ENCODE measurements at places on chromosomes 7 and 10.

GRCh38 chr10:116826803-116827202 lies 22.5 kb upstream of the ENO4 start:
- DNase-seq = no peak

DNA sequence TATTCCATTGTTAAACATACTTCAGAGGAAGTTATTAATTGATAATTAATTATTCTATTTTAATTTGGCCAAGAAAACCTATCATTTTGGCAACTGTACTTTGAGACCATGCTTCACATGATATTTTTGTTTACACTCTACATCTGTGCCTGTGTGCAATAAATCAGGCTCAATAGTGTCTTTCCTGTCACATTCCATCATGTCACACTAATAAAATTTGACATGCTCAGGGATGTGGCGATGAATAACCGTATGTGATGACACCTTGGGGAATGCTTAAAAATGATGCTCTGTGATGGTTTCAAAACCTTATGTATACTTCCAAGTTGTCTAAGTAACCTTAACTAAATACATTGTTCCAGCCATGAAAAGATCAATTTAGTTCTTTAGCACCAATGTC lies 364.6 kb upstream of the TEX47 start:
- no peak for DNase-seq

DNA sequence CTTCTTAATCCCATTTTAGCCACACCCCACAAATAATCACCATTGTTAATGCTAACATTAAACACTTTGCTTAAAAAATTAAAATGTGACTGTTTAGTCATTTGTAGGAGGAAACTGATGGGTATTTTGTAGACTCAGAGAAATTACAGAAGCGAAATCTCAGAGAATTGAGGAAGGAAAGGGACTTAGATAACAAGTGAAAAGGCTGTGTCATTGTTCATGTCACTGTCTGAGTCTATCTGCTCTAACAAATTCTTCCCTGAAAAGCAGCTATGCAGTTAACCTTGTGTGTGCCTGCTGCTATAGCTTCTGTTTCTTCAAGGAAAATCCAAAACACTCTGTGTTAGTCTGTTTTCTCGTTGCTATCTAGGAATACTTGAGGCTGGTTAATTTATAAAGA lies 40.9 kb upstream of the PLXDC2 start:
- DNase-seq = peak; percentile 80

DNA sequence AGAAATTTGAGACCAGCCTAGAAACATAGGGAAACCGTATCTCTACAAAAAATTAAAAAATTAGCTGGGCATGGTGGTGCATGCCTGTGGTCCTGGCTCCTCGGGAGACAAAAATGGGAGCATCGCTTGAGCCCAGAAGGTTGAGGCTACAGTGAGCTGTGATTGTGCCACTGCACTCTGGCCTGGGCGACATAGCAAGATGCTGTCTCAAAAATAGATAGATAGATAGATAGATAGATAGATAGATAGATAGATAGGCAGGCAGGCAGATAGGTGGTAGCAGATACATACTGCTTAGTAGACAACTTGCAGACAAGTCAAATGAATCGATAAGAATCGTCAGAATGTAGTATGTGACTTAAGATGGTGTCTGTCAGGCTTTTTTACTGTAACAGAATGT lies 106.9 kb downstream of the SND1 start:
- DNase-seq = no peak

- DNase-seq = no peak
Observed at GRCh38 chr10:105188737-105189462, 547.8 kb downstream of the SORCS3 start.

GRCh38 chr7:79982141-79982770 lies 152.4 kb upstream of the GNAI1 start:
- no peak for DNase-seq

DNA sequence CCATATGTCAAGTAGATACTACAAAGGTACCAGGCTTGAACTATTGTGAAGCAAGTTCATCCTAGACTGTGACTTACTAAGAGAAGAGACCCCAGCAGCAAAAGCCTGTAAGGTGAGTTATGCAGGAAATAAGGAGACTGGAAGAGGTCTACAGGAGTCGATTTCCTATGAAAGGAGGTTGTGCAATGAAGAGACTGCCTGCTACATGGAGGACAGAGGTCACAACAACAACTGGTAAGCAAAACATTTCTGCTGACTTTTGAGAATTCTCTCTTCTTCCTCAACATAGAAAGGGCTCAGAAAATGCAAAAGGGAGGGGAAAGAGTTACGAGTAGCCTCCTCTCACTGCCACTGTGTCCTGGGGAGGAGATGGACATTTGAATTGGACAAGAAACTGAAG lies 42.4 kb downstream of the PDK4 start:
- DNase-seq = no peak

- no peak for DNase-seq
Observed at GRCh38 chr7:69738396-69738951, 140.2 kb downstream of the AUTS2 start.

- no peak for DNase-seq
Observed at GRCh38 chr10:42888504-42889095, 106.0 kb downstream of the BMS1 start.

DNA sequence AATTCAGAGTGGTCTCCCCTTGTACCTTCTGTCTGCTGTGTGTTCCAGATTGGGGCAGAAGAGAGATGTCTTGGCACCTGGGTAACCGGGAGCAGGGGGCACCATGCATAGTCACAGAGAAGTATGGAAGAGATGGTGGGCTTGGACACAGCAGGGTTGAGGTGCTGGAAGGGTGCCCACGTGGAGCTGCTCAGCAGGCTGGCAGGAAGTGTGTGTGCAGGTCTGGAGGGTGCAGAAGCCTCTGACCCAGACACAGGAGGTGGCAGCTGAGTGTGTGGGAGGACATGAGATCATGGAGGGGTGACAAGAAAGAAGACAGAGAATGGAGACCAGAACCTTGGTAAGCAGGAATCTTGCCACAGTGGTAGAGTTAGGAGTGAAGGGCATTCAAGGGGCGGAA lies 42.3 kb upstream of the DUSP5 start:
- DNase-seq = peak; percentile 52

GRCh38 chr10:68506411-68506810 lies 20.9 kb downstream of the SLC25A16 start:
- DNase-seq = no peak

DNA sequence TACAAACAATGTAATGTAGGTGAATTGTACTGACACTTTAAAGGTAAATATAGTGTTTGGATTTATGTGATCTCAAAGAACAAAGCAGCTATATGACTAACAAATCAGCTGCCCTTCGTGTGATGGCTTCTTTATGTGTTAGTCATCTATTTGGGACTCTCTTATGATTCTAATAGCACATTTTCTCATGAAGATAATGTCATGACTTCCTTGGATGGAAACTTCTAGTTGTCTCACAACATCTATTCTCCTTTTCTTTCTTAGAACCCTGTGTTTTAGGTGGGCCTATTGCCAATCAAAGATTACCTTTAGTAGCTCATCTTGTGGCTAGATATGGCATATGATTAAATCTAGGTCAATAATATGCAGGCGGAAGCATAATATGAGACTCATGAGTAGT lies 45.0 kb downstream of the TMEM106B start:
- no peak for DNase-seq

- peak; percentile 60 for DNase-seq
Observed at GRCh38 chr7:123871998-123872867, 27.3 kb downstream of the HYAL4 start.

DNA sequence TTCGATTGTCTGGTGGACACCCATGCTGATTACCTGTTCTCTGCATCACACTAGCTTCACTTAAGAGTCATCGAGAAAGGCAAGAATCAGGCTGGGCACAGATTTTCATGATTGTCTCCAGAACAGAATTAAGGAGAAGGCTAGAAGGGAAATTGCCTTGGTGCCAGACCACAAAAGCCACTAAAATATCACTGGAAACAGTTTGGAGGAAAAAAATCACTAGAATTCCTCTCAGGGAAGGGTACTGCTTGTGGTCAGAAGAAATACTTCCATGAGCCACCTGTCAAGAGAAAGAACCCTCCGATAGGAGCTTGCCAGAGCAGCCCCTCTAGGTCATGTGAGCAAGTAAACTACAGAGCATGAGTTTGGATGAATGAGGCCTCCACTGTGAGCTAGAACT lies 269.3 kb upstream of the TEX47 start:
- no peak for DNase-seq

GRCh38 chr7:8291397-8292141 lies 29.6 kb upstream of the ICA1 start:
- no peak for DNase-seq

GRCh38 chr7:105690325-105690945 lies 109.1 kb upstream of the EFCAB10 start:
- no peak for DNase-seq

GRCh38 chr10:16975188-16975587 lies 154.4 kb downstream of the CUBN start:
- DNase-seq = no peak

DNA sequence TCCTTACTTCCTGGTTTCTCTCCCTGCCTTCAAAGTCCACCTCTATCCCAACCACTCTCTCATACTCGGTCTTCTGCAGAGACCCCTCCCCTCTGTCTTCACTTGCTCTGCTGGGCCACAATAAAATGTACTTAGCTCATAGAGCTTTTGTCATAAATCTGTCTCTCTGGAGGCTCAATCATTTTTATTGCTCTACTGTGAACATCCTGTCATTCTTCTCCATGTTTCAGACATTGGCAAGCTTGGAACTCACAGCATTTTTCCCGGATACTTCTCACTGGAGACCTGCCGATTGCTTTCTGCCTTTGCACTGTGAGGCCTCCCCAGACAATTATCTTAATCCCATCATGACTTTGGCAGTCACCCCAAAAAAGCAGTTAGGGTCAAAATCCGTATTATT lies 192.3 kb upstream of the ZMIZ1 start:
- no peak for DNase-seq

DNA sequence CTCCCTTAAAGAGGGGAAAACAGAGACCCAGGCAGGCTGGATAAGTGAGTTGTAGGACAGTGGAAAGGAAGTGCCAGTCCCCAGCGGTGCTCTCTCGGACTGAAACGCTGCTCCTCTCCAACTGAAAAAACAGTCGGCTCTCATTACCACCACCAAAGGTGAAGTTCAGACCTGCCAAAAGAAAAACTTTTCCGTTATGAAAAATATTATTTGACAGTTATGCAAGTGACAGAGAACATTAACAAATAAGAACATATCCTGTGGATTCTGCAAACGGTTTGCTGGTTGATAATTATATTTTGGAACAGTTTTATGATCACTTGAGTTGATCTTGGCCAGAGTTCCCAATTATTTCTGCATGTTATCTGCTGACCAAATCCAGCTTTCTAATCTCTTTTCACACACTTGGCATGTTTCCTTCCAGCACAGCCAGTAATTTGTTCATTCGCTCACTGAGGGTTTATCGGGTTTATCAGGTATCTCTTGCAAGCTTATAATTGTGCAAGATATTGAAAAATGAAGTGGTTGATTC lies 82.6 kb downstream of the PTPRE start:
- DNase-seq = no peak

- DNase-seq = peak; percentile 83
Observed at GRCh38 chr7:143410521-143411004, 1.9 kb upstream of the EPHA1 start.

DNA sequence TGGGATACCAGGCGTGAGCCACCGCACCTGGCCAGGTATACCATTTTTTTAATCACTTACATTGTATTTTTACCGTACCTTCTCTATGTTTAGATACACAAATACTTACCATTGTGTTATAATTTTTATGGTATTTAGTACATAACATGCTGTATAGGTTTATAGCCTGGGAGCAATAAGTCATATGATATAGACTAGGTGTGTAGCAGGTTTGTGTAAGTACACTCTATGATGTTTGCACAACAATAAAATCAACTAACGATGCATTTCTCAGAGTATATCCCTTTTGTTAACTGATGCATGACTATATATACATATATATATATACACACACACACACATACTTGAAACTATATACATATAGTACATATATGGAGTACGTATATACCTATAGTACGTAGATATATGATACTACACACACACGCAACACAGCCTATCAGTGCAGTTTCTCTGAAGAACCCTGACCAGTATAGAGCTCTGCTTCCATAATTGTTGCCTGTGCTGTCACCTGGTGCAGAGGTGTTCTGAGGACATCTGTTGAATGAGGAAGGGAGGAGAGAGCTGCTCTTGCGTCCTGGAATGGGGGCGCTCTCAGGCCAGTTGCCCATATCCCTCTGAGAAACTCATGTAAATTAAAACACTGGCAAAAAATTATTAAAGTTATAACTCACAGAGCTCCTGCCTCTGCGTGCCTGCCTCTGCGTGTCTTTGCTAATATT lies 315.3 kb downstream of the FGFR2 start:
- DNase-seq = no peak

GRCh38 chr10:30491204-30491915 lies 57.4 kb downstream of the MAP3K8 start:
- peak; percentile 93 for DNase-seq

GRCh38 chr10:17805921-17806577 lies 3.1 kb upstream of the MRC1 start:
- DNase-seq = no peak

DNA sequence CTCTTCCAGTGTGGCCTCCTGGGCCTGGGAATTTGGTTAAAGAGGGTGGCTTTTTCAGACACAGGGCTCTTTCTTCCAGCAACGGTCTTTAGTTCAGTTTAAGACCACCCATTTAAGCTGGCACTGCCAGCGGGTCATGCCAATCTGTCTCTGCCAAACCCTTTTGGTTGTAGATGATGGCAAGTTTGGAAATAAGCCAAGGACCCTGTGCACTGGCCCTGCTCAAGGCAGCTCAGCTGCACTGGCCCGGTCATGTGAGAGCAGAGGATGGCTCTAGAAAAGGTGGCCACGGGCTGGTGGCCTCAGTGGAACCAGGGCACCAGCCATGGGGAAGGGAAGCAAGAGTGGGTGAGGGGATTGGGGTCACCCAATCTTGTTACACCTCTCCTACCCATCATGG lies 294.1 kb downstream of the GLRX3 start:
- no peak for DNase-seq

- DNase-seq = no peak
Observed at GRCh38 chr7:157767506-157768197, 430.8 kb downstream of the DNAJB6 start.

GRCh38 chr7:96527133-96527827 lies 182.4 kb downstream of the SEM1 start:
- no peak for DNase-seq
